ENCODE measurements at places on chromosomes 6 and 20. TPM values are rescaled to one million over a fixed set of nuclear protein-coding genes. Genes with fewer than 3 reads are reported as not detected.

The C6orf58 gene
- total RNA-seq = 0.11 TPM

The ANGPT4 gene
- 0.03 TPM for total RNA-seq

The MRPL18 gene
- 88.6 TPM for total RNA-seq

The FAM83B gene
- 0.02 TPM for total RNA-seq

The MUC22 gene
- 0.02 TPM for total RNA-seq

The SEMG1 gene
- not detected for total RNA-seq

The TCF15 gene
- not detected for total RNA-seq

The FILIP1 gene
- total RNA-seq = 0.28 TPM

The RGL2 gene
- 11.4 TPM for total RNA-seq

The ZNF76 gene
- 9.7 TPM for total RNA-seq

The PPP1R11 gene
- total RNA-seq = 38.3 TPM

The RAET1L gene
- total RNA-seq = 0.34 TPM

The RFX6 gene
- not detected for total RNA-seq

The SPATA25 gene
- total RNA-seq = 0.30 TPM

The PRDM13 gene
- 1.3 TPM for total RNA-seq

The STK38 gene
- total RNA-seq = 15.3 TPM

The CARMIL1 gene
- 7.8 TPM for total RNA-seq

The NKX2-2 gene
- total RNA-seq = not detected

The MUCL3 gene
- 0.10 TPM for total RNA-seq

The SLC22A7 gene
- total RNA-seq = not detected

Measured in A549 treated with AZD2906 at 1 μM for 4 hours (cell line).